Prostate gland (tissue), 2 donors: ENCODE measurements at places on chromosomes 6 and 20.

GRCh38 chr20:57653546-57653900 is 33.3 kb upstream of the ZBP1 start:
- H3K27ac ChIP-seq, result no peak overlapping the region
- H3K4me3 ChIP-seq, result no peak overlapping the region
- DNase-seq, result no peak
- H3K27me3 ChIP-seq, result no peaks in the 10 kb centered on the region

DNA sequence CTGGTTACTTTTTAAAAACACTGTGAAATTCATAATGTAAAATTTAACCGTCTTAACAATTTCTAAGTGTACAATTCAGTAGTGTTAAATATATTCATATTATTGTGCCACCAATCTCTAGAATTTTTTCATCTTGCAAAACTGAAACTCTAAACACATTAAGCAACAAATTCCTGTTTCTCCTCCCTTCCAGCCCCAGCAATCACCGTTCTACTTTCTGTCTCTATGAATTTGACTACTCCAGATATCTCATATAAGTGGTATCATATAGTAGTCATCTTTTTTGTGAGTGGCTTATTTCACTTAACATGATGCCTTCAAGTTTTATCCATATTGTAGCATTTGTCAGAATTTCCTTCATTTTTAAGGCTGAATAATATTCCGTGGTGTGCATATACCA is 44.7 kb downstream of the RSPH3 start:
- no peak overlapping the region for H3K4me3 ChIP-seq
- H3K36me3 ChIP-seq, result no peaks in the 10 kb centered on the region
- no peaks in the 10 kb centered on the region for H3K4me1 ChIP-seq
- no peak overlapping the region for H3K27ac ChIP-seq
- no peak for DNase-seq

DNA sequence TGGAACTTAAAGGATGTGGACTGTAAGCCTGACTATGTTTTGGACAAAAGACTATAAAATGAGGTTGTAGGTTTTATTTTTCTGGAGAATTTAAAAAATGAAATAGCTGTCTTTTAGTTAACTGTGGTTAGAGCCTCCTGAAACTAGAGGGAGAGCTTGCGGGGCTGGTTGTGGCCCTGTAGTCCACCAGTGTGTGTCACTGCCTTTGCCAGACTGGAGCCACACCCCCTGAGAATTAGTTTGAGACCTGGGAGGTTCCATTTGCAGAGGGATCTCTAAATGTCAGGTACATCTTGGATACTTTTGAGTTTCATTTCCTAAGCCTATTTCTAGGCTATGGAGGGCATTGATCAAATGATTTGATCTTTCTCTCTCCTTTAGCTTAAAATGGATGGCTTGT is 20.8 kb downstream of the ZC2HC1B start:
- H3K36me3 ChIP-seq, result no peaks in the 10 kb centered on the region
- no peak for DNase-seq
- H3K4me3 ChIP-seq, result no peak overlapping the region
- no peaks in the 10 kb centered on the region for H3K4me1 ChIP-seq

GRCh38 chr20:54146672-54147071 is 27.1 kb downstream of the CYP24A1 start:
- no peaks in the 10 kb centered on the region for H3K27me3 ChIP-seq
- no peaks in the 10 kb centered on the region for H3K36me3 ChIP-seq
- DNase-seq, result no peak
- H3K4me3 ChIP-seq, result no peak overlapping the region
